Stimulated activated CD8-positive, alpha-beta memory T cell treated with anti-CD3 and anti-CD28 coated beads, Interleukin-2, amount 100 ng/mL, for 48 hours (primary cell): ENCODE measurements at places on chromosomes 6 and 20.

DNA sequence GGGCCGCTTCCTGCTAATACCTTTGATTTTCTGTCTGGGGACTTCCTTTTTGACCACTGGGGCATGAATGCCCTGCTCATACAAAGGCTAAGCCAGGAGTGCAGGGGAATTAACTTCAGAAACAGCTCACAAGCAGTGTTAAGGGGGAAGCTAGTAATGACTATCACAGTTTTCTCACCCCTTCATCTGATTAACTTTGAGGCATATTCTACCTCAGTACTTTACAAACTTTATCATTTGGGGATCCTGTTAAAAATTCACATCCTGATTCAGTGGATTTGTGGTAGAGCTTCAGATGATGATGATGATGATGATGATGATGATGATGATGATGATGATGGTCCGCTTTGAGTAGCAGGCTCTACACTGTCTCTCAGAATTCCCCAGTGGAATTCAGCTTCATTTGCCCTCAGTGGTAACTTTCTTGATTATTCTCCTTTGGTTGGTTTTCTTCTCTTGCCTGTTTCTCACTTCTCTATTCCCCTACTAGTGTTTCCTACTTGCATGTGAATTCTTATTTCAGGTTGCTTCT, 78.4 kb upstream of the TMEM170B start:
- DNase-seq = no peak

GRCh38 chr6:138811866-138812265, 16.0 kb downstream of the ECT2L start:
- DNase-seq = no peak

GRCh38 chr20:37270576-37271420, 9.2 kb upstream of the GHRH start:
- DNase-seq = no peak

GRCh38 chr6:30960907-30961673, 20.3 kb downstream of the MUCL3 start:
- DNase-seq = no peak

- no peak for DNase-seq
Observed at GRCh38 chr20:42155586-42155985, 537.4 kb upstream of the CHD6 start.

DNA sequence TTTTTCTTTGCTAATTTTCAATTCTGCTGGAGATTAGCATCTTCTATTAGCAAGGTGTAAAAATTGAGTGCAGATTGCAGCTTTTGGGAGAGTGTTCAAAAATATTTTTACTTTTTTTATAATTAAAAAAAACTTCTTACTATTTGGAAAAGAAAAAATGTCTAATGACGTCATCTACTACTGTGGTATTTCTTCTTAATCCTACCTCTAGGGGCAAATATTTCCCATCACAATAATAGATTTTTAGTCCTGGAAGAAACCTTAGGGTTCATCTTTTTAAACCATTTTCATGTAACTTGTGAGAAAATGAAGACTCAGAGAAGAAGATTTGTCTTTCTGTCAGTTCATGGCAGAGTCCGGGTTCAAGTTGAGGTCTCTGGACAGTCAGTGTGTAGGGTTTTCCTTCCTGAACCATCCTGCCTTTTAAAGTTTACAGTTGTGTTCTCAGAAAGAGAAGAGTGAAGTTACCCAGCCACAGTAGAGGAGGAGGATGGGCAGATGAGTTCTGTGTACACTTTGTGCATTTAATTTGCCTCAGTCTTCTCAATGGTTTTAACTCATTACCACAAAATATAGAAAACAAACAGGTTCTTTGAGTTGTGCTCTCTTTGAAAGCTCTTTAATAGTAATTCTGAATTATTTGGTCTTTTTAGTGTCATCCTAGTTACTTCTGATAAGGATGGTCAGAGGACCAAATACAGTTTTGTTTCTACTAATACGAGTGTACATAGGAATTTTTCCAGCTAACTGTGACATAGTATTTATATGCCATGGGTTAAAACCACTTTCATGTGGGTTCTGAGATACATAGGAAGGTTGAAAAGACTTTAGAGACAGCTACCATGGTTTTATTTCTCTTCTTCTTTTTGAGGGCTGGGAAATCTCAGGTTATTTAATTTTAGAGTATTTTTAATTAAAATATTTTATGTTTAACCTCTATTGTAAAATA, 184.7 kb downstream of the CDKAL1 start:
- no peak for DNase-seq

GRCh38 chr20:24657878-24658620, 188.6 kb downstream of the SYNDIG1 start:
- DNase-seq = no peak

DNA sequence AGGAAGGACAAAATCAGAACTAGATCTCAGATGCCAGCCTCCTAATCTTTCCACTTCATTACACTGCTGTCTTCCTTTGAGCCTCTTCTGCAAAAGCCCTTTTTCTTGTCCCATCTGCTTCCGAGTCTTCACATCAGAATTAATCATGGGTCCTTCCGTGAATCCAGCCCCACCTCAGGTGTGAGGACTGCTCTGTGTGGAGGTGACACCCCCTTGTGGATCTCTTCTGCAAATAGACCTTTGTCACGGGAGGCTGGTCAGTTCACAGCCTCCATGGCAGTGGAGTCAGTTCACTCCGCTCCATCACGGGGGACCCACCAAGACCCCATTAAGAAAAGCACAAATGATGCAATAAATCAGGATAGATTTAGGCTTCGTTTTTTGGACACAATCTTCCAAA, 171.1 kb downstream of the ADAT2 start:
- no peak for DNase-seq
